ENCODE measurements at places on chromosomes 2 and 18.

DNA sequence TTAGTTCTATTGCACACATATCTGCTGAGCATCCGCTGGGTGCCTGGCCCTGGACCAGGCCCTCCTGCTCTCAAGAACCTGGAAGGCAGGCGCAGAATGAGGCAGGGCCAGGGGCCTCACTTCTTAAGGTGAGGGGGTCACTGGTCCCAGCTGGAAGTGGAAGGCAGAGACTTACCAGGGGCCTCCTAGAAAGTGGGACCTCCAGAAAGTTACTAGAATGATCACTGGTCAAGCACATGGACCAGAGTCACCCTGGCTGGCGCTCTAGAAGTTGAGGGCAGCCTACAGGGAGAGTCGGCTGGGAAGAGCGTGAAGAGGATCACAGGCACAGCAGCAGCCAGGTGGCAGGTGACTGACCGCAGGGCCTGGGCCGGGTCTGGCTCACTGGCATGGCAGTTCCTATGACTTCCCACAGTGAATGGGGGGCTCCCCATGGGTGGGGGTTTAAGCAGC, 26.1 kb upstream of the MAL start:
- DNase-seq: no peak

GRCh38 chr2:121018136-121019061, 266.6 kb downstream of the TFCP2L1 start:
- DNase-seq: no peak

DNA sequence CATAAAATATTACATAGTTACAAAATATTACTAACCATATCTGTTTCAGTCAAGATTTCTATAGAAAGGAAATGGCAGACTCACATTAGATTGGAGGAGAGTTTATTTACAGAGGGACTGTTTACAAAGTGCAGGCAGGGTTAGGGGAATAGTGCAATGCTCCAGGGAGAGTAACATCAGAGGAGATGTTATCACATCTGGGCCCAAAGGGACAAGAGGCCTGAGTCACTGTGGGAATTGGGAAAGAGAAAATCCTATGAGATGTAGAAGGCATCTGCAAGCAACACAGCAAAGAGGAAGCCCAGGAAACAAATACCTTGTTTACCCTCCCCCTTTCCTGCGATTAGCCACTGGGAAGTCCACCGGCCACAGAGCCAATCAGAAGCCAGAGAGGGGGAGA, 227.3 kb upstream of the TANK start:
- DNase-seq: no peak

GRCh38 chr18:73047688-73048087, 179.9 kb upstream of the NETO1 start:
- no peak for DNase-seq

DNA sequence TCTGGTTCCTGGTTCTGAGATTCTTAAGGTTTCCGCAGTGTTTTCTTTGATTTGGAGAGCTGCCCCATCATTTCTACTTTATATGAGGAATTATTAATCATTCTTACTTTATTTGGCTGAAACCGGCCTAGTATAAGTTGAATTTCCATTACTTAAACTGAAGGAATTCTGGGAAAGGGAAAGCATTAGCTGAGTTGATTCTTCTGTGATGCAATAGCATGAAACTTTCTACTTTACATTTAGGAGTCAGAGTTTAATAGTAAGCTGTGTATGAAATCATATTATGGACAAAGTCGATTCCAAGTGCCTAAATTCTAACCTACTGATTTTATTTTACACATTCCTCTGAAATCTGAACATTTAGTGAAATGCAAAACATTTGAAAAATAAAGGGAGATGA, 1269.7 kb upstream of the ZEB2 start:
- no peak for DNase-seq

GRCh38 chr18:245282-245847, 22.5 kb downstream of the THOC1 start:
- no peak for DNase-seq

- no peak for DNase-seq
These were observed 17.0 kb upstream of the TCF7L1 start for GRCh38 chr2:85116207-85116606.

DNA sequence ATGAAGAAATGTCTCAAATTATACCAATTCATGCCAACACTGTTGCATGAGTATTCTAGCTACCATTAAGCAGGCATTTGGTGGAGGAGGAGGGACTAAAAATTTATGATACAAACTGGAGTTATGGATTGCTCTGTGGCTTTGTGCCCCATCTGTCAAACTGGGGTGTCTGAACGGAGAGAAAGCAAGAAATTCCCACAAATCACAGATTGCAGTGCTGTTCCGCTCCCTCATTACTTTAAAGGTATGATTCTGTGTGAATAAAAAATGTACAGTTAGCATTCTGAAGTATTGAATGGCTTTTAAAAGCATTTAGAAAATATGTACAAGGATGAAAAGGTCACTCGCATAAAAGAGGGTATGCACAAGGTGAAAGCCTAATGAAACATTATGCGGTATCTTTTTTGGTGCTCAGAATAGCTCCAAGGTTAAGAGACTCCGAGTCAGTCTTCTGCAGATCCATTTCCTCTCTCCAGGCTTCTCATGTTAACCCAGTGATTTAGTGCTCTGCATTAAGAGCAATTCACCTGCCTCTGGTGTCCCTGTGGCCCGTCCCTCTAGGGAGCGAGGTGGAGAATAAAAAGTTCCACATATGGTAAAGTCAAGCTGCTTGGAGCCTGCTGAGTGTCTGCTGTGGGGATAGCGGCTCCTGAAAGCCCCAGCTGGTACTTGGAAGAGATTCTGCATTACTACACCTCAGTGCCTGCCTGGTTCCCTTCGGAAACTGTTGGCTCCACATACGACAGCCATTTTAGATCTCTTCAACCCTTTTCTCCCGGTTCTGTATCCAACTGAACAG, 184.2 kb downstream of the ZNF521 start:
- DNase-seq: no peak

GRCh38 chr2:145751155-145751554, 1231.2 kb upstream of the ZEB2 start:
- DNase-seq: no peak

DNA sequence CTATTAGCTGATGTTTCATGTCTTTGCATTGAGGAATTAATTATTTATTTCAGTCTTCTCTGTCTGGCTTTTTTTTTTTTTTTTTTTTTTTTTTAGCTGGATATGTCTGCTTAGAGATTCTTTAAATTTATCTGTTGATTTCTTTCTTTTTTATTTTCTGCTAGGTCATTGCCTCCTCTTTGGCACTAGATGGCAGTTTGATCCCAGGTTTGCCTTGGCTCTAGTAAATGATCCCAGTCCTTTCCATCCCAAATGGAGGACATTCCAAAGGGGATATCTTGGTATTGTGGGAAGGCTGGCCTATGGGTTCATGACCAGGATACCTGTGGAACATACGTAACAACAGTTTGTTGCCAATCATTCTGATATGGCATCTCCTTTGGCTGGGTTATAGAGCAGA, 339.5 kb upstream of the GCFC2 start:
- DNase-seq: no peak

DNA sequence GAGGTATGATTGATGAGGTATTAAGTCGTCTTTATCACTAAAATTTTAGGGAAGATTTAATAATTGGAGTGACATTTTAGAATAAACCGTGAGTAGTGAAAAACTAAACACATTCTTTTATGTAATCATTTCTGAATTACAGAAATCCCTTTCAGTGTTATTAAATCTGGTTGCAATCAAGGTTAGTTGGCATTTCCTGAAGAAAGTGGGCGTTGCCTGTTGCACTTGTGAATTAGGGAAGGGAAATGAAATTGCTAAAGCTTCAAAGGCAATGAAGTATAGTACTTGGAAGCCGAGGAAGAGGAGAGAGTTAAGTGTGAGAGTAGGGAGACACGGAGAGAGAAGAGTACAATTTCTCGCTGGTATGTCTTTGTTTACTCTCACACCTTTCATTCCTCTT, 274.5 kb downstream of the SLC8A1 start:
- no peak for DNase-seq

- DNase-seq: no peak
These were observed 652.0 kb downstream of the PLCL1 start for GRCh38 chr2:198456418-198456817.

DNA sequence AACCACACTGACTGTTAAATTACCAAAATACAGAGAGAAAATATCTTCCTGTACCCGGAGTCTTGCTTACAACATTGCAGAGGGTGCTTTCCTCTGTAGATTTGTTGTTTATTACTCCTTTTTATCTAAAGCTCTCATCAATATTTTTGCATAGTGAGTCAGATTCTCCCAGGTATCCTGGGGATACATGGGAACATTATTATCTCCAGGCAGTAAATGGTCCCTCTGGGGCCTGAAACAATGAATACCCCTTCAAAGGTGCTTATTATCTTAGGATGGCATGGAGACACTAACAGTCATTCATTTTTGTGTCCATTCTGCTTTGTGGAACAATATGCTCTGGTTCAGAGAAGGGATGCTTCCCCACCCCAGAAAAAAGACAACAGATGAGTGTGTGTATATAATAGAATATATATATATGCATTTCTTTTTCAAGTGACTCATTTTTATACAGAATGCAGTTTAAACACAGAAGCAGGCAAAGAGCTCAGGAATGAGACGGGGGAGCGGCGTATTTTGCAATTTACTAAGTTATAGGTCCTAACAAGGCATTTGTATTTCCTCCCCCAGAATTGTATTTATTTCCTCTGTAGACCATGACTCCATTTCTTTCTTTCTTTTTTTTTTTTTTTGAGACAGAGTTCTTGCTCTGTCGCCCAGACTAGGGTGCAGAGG, 424.8 kb upstream of the ZEB2 start:
- DNase-seq: no peak

DNA sequence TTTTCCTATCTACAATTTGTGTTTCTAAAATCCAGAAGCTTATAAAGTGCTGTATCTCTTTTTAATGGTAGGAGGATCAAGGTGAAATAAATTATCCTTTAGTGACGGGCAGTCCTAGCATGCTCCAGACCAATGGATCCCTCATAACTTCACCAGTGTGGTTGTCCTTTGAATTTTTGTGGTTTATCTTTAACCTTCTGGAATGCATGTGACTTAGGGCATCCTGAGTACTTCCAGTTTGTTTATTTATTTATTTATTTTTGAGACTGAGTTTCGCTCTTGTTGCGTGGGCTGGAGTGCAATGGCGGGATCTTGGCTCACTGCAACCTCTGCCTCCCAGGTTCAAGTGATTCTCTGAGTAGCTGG, 40.4 kb downstream of the NUP35 start:
- DNase-seq: no peak

- DNase-seq: no peak
These were observed 39.1 kb downstream of the C18orf54 start for GRCh38 chr18:54396760-54397159.

- no peak for DNase-seq
These were observed 32.8 kb upstream of the DAPL1 start for GRCh38 chr2:158762336-158762735.

DNA sequence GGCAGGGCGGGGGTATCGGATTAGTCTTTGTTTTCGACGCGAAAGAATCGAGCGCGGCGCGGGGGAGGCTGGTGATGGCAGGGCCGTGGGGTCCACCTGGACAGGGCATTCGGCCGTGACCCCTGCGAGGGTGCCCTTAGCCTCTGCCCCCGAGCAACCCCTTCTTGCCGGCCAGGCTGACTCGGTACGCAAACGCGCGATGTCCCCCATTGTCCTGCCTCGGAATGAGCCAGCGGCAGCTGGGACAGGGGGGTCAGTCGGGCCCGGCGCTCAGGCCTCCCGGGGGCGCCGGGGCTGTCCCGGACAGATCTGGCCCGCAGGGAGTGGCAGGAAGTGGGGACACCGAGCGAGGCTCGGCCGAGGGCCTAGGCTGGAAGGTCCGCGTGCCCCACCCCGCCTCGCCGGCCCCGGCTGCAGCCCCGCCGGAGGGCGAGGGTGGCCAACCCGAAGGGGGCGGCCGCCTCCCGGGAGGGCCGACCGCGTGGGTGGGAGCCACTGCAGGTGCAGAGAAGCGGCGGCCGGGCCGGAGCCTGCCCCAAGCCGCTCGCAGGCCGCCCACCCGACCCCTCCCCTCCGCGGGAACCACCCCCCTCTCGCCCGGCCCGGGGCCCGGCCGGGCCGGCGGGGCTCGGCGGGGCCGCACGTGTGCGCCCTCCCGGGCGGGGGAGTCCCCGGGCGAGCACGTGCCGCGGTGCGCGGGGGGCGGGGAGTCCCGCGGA, at the start of gene TET3:
TSS of gene TET3 (plus strand) at position 708 of the 719 bp plus-strand sequence. CDS start 1,494 bp downstream, outside the sequence.
- DNase-seq: no peak

GRCh38 chr2:60945341-60945740, 64.0 kb downstream of the REL start:
- no peak for DNase-seq

Measured in pulmonary artery endothelial cell (primary cell).